MG63 (cell line): ENCODE measurements at places on chromosomes 4 and X. TPM values are rescaled to one million over a fixed set of nuclear protein-coding genes. Genes with fewer than 3 reads are reported as not detected.

GRCh38 chrX:30577362-30577991 lies at the start of gene TASL:
TSS of gene TASL (minus strand) at chrX:30577766. CDS start at chrX:30560355, 17,411 bp downstream.
- no peak for DNase-seq

The TCP11X2 gene
- total RNA-seq = not detected in 2 replicates

- DNase-seq = no peak
Measured at GRCh38 chrX:110284159-110284558, 33.7 kb downstream of the AMMECR1 start.

The NSUN7 gene
- total RNA-seq = not detected in 2 replicates

DNA sequence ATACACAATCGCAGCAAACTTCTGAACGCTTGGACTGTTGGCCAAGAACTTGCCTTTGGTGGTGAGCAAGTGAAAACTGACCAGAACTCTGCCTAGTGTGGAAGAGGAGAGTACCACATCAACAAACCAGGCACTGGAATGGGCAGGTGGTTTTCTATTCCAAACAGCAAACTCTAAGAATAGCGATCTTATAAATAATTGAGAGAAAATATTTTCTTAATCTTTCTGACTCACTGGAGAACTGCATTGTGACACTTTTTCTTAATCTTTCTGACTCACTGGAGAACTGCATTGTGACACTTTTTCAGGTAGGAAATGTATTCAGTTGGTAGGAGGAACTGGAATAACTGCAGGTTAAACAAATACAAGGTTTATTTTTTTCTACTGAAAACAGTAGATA lies 57.0 kb upstream of the SORBS2 start:
- no peak for DNase-seq

DNA sequence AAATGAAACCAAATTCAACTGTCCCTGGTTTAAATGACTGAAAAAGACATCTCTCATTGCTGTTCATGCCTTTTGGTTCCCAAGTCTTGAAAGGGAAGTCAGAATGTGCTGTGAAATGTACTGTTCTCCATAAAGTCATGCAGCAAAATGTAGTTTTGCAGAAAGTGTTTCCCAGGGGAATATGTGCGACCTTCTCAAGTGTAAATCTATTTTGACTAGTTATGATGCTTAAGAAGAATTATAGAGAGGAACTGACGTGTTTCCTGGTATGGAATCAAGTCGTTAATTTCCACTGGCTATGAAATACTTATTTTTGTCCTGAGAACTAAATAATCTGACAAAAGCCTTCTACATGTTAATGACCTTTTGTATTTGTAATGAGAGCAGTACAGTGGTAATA lies 223.1 kb downstream of the CLCN4 start:
- no peak for DNase-seq

- no peak for DNase-seq
Measured at GRCh38 chr4:70930530-70931256, 28.5 kb downstream of the MOB1B start.

DNA sequence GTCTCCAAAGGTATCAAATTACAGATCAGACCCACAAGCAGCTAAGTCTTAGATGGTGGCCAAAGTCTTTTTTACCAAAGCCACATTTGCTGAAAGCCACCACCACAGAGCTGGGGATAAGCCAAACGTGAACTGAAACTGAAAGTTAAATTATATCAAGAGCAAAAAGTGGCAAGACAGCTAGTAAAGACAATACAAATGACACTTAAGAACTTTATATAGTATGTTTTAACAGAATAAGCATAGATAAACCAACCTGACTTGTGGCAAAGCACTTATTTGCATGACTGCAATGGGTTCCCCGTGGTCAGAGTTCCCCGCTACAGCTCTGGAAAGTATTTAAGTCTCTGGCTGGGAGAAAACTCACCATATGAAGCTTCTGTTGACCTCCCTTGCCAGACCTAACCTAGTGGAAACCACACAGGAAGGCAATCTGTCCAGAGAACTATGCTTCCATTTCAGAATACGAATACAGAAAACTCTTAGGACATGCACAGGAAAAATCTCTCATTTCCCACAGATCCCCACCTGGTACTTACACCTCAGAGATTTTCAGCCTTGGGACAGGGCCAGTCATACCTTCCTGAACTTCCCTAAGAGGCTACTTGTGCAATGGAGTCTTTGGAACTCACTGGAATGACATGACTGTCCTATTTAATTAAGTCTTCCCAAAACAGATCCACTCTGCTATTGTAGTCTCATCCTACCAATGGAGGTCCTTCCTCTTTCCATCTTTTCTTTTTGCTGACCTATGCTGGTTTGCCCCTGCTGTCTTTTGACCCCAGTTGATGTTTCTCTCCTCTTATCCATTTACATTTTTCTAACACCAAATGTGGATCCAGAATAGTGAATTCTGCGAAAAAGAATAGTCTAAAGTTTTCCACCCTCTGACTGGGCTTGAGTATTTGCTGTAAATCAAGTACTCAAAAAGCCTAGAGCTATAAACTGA lies 225.1 kb downstream of the NR3C2 start:
- DNase-seq = no peak

DNA sequence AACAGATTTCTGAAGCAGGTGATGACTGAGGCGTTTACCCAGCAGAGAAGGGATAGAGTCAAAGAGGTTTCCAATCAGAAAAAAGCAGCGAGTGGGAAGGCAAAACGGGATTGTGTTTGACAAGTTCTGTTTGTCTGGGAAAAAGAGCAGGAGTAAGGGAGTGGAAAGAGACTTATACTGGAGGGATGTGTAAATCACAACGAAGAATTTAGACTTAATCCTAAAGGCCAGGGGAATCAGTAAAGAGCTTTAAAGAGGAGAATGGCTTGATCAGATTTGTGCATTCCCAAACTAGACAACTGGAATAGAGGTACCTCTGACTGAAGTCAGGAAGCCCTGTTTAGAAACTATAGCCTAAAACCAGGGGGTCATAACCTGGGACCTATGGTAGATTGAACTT lies 31.5 kb upstream of the LRBA start:
- no peak for DNase-seq

DNA sequence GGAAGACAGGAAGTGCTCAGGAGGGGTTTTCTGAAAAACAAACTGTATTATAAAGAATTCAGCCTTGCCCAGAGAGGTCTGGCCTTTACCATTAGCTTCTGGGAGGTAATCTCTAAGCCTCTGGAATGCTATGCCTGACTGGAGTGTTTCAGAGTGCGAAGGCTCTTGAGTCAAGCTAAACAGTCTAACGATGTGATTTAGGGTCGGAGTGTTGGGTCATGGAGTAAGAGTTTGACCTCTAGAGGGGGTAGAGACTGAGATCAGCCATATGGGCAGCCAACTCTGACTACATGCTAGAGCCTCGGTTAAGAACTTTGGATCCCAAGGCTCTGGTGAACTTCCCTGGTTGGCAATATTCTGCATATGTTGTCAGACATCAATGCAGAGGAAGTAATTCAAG lies 15.0 kb downstream of the BOD1L1 start:
- DNase-seq = no peak

DNA sequence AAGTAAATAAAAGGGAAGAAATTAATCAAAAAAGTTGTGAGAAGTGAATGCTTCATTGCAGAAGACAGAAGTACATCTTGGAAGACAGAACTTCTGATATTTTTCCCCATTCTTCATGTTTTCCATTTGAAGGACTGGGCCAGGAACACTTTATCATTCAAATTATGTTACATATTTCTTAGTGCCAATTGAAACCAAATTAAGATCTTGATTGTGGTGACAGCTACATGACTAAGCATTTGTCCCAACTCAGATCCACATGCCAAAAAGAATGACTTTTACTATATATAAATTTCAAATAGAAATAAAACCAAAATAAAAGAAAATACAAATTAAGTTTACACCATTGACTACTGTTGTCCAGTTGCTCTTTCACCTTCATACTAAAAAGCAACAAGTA lies 14.0 kb upstream of the FGF5 start:
- no peak for DNase-seq

The FAM133A gene
- not detected in 2 replicates for total RNA-seq

DNA sequence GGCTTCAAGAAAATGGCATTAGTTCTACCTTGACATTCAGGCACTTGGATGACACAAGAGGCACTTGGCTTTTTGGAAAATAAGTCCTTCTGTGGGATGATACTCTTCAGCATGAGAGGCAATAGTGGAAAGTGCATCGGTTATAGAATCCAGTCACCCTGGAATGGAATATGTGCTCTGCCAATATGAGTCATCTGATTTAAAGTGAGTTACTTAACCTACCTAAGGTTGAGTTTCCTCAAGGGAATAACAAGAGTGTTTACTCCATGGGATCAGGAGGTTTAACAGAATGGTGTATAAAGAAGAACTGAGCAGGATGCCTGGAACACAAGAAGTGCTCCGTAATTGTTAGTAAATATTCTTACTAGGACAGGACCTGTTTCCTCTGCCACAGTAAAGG lies 10.7 kb downstream of the SLC39A8 start:
- DNase-seq = no peak

The GPC4 gene
- 0.66 and 0.96 TPM in 2 replicates for total RNA-seq

DNA sequence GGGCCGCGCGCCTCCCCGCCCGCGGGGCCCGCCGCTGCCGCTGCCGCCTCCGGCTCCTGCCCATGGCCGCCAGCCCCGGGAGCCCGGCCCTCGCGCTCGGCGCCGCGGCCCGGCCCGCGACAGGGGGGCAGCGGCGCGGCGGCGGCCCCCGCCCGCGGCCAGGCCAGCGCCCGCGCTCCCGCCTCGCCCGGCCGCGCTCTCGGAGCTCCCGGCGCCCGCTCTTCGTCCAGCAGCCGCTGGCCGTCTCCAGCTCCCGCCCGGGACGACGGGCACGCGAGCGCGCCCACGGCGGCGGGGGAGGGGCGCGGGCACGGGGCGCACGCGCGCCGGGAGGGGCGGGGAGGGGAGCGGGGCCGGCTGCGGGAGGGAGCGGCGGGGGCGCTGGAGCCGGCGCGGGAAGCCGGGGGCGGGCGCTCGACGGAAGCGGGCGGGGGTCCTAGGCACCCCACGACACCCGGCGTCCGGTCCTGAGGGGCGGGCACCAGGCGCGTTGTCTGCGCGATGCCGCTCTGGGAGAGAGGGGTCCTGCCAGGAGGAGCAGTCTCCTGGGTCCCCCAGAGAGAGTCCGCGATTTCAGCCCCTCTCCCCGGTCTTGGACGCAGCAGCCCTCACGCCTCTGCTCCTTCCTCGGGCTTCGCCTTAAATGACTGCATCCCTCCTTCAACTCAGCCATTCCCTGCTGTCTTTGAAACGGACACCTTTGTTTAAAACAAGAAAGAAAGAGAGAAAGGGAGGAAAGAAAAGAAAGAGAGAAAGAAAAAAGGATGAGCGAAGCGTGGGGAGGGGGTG lies 490 bp upstream of the PDZD4 start:
- no peak for DNase-seq

The PPP4R3C gene
- total RNA-seq = not detected in 2 replicates

The TRPC5OS gene
- not detected in 2 replicates for total RNA-seq

DNA sequence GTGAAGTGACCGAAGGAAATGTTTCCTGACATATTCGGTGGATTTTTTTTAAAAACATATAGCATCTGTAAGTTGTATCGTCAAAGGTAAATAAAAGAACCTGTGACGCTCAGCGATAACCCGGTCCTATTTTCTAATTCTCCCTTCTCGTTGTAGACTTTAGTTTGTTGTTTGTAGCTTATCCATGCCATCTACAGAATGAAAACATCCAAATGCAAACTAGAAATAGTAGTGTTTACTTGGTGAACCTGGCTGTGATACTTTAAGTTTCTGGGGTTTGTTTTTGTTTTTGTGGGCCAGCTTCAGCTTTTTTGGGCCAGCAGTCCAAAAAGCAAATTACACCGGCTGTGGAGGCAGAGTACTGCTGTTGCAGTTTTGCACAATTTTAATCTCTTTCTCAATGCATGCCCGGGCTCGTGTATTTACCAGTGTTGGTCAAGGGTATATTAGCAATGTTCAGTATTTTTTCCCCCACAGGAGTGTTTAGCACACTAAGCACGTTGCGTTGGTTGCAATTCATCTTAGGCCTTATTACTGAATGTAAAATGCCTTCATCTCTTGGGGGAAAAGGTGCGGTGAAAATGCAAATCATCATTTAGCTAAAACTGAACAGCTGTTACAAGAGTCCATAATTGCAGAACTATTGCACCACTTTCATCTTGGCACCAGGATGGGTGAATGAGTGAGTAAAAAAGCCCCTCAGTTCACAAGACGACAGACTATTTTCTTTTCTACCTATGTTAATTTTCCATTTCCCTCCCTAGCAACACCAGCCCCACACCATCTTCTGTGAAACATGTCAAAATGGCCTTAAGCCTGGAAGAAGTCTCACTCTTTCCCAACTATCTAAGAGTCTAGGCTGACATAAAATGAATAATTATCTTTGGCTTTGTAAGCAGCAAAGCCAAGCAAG lies 1.7 kb upstream of the CNOT6L start:
- DNase-seq = no peak

- no peak for DNase-seq
Measured at GRCh38 chr4:86870442-86871069, 21.4 kb upstream of the SLC10A6 start.

DNA sequence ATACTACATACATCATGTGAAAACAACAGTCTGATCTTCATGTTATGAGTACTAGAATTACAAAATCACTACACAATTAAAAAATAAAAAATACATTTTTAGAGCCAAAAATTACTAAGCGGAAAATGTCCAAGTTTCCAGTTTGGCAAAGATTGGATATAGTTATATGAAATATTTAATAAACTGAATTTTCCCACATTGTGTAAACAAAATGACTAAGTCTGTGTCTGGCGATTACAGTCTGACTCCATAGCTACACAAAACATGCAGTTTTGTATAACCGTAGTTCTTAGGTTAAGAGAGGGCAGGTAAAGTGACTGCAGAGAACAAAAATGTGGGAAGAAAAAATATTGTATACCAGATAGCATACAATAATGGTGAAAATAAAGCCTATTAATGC lies 59.2 kb upstream of the TMEM47 start:
- DNase-seq = no peak

DNA sequence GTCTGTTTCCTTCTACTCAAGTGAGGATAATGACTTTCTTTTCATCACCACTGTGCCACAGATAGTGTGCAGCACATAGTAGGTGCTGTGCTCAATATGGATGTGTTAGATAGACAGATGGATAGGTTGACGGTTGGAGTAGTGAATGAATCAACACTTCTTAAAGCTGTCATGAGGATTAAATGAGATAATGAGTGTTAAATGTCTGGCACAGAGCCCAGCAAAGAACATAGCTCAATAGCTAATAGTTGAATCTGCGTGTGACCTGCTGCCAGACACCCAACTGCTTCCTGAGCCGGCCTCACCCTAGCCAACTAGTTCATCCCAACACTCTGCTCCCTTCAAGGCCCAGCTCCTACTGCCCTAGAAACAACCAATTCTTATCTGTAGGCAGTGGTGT lies 67.7 kb upstream of the PJA1 start:
- peak; percentile 57 for DNase-seq

The KIT gene
- 0.03 and 0.07 TPM in 2 replicates for total RNA-seq

GRCh38 chr4:185797018-185797417 lies 15.0 kb downstream of the SORBS2 start:
- no peak for DNase-seq

The CCNA2 gene
- 140 and 157 TPM in 2 replicates for total RNA-seq

DNA sequence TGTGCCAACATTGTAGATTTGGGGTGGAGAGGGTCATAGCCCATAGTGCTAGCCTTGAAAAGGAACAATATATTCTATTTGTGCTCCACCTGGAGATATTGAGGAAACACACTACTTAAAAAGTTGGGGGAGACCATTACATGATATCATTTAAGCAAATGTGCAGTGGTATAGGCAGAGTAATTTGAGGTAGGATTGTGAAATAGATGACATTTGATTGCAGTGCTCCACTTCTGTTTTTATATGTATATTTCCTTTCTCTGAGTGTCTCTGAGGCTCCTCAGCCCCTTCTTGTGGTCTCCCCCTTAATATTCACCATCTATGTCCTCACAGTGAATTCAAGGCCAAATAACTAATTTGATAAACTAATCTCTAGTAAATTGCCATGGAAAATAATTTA lies 85.6 kb upstream of the NMU start:
- no peak for DNase-seq

GRCh38 chr4:127335073-127335620 lies 297.6 kb upstream of the INTU start:
- no peak for DNase-seq
